Testis (tissue), 5 donors: ENCODE measurements at places on chromosomes 7 and 10.

GRCh38 chr10:80530251-80530650 lies 7.5 kb upstream of the SH2D4B start:
- DNase-seq, result no peak

GRCh38 chr7:75971309-75971960 lies 23.0 kb downstream of the TMEM120A start:
- DNase-seq, result no peak

DNA sequence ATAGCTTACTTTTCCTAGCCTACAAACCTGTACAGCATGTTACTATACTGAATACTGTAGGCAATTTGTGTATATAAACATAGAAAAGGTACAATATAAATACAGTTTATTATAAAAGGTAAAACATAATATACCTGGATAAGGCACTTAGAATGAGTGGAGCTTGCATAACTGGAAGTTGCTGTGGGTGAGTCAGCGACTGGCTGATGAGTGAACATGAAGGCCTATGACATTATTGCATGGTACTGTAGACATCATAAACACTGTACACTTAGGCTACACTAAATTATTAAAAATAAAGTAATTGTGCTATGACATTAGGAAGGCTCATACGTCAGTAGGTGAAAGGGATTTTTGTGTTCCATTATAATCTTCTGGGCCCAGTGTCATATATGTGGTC lies 228.8 kb downstream of the HDAC9 start:
- DNase-seq, result no peak

DNA sequence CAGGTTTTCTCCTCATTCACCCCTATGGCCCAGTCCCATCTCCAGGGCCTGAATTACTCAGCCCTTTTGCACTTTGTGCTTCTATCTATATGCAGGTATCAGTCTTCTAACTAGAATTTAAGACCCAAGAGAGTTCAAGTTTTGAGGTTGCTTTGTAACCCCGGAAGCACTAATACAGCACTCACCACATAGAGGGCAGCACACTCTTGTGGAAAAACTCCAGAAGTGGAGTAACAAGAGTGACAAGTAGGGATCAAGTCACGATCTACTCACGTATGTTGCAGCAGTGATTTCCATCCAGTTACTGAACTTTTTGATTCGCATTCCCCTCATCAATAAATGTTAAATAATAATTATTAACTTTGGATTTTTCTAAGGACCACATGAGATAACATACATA lies 151.0 kb downstream of the CHCHD3 start:
- peak; percentile 25 for DNase-seq

DNA sequence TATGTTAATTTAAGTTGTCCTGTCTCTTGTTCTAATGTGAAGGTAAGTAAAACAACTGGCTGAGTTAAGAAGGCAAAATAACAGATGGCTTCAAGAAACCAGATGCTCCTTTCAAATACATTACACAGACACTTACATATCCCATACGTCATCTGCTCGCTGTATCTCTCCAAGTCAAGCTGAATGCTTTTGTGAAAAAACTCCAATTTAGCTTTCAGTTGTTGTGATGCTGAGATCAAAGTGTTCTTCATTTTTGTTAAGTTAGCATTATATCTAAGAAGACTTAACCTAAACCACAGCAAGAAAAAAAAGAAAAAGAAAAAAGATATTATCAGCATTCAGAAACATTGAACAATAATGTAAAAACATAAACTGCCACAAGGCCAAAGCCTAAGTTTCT lies 18.5 kb upstream of the ERLIN1 start:
- no peak for DNase-seq

- peak; percentile 75 for DNase-seq
Observed at GRCh38 chr10:102347236-102347828, 48.2 kb upstream of the NFKB2 start.

DNA sequence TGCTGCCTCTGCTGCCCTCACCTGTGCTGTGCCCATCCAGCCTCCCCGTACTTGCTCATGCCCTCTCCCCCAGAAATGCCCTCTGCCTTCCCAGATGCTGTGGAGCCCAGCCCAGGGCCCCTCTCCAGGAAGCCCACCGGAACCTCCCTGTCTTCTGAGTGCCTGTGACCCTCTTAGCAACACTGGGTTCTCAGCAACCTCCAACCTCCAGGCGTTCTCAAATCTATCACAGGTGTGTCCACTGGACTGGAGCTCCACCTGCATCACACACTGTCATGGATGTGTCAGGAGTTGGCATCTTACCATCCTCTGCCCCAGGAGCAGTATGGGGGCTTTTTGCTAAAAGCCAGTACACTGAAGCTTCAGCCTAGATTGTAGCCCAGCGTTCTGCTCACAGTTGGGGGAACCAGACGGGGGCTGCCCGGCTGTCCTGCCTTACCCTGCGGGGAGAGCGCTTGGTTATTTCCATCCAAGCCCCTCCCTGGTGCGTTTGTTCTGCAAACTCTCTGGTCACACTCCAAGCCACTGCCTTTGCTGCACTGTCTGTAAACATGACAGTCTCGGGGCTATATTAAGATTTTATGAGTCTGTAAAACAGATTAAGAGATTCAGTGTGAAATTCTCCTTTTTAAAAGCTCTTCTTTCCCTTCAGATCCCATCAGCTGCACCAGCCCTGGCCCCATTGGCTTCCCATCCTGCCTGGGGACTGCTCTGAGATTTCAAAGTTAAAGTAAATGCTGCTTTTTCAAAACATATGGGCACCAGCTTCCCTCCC lies 71.3 kb upstream of the CPXM2 start:
- no peak for DNase-seq

- DNase-seq, result no peak
Observed at GRCh38 chr10:127923646-127924045, 16.7 kb downstream of the PTPRE start.

- DNase-seq, result peak; percentile 49
Observed at GRCh38 chr10:50605269-50605950, 18.3 kb downstream of the SGMS1 start.

DNA sequence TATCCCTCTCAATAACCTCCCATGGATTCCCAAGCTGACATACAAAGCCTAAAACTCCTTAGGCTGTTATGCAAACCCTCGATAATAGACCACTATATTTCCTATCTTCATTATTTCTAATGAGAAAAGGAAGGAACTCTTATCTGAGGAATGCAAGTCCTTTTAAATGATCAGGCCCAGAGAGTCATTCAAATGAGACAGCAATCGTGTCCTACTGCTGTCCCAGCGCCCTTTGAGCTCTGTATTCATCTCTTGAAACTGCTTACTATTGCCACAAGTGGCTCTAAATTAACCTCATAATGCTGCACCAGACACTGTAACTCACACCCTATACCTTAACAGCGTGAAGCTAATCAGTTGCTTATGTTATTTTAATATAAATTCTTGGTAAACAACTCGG lies 182.1 kb upstream of the NAMPT start:
- no peak for DNase-seq

- DNase-seq, result no peak
Observed at GRCh38 chr7:12987238-12987637, 299.8 kb downstream of the ARL4A start.

DNA sequence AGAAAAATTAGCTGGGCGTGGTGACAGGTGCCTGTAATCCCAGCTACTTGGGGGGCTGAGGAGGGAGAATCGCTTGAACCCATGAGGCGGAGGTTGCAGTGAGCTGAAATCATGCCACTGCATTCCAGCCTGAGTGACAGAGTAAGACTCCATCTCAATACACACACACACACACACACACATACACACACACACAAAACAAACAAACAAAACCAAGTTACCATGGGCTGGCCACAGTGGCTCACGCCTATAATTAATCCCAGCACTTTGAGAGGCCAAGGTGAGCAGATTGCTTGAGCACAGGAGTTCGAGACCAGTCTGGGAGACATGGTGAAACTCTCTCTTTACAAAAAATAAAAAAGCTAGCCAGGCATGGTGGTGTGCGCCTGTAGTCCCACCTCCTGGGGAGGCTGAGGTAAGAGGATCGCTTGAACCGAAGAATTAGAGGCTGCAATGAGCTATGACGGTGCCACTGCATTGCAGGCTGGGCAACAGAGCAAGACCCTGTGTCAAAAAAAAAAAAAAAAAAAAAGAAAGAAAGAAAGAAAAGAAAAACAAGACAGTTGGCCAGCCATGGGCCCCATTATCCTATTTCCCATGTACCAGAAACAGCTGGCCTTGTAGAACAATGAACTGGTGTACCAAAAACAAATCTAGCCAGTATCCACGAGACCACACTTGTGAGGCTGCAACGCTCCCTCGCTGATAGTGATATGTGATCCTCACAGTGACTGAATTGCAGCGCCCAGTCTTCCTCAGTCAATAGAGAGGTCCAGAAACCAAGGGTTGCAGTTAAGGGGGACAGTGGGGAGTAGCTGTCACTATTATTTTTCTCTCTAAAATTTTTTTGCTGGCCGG lies 6.6 kb upstream of the AGFG2 start:
- no peak for DNase-seq

GRCh38 chr10:3619241-3619640 lies 165.8 kb downstream of the KLF6 start:
- DNase-seq, result no peak

GRCh38 chr7:49483142-49483541 lies 290.3 kb upstream of the VWC2 start:
- DNase-seq, result peak; percentile 40

GRCh38 chr10:19500959-19501358 lies 315.3 kb upstream of the PLXDC2 start:
- no peak for DNase-seq

DNA sequence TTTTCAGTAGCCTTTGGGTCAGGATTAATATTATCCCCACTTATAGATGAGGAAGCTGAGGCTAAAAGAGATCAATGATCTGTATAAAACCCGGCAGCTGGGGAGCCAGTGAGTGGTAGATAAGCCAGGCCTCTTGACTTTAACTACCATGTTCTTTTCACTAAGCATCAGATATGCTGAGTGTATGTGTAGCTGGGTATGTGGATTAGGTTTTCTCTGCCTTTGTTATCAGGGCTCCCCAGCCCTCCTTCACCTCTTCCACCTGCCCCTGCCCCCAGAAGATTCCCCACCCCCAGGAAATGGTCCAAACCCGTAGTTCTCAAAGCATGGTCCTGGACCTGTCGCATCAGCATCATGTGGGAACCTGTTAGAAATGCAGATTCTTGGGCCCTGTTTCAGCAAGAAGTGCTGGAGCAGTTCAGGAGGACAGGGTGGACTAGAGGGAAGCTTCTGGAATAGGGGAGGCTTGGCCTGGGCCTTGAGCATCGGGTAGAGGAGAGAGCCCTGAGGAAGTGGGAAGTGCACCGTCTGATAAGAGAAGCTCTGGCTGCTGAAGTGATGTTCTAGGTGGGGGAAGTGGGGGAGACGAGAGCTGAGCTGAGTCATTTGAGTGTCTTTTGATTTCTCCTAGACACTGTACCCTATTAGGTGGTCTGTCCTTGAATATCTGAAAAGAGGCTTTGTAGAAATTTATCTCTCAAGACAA lies 101.3 kb downstream of the HIF1AN start:
- DNase-seq, result no peak

DNA sequence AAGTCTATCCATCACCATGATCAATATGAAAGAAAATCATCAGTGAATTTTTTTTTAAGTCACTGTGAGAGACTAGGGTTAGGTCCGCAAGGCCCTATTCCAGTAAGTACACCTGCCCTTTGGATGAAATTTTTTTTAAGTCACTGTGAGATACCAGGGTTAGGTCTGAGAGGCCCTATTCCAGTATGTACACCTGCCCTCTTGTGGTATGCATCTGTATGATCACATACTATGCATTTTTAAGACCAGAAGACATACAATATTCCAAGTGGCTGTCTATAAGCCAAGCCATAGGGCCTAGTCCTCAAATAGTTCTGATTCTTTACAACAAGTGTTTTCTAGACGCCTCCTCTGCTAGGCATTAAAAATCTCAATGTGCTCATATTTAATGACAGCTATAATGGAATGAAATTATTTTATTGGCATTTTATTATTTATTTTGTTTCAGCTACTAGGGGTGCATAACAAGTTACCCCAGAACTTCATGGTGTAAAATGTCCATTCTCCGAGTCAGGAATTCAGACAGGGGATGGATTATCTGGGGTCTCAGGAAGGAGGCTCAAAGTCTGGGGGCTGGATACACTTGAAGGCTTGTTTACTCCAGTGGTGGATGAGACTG lies 53.1 kb downstream of the TEX36 start:
- DNase-seq, result no peak

DNA sequence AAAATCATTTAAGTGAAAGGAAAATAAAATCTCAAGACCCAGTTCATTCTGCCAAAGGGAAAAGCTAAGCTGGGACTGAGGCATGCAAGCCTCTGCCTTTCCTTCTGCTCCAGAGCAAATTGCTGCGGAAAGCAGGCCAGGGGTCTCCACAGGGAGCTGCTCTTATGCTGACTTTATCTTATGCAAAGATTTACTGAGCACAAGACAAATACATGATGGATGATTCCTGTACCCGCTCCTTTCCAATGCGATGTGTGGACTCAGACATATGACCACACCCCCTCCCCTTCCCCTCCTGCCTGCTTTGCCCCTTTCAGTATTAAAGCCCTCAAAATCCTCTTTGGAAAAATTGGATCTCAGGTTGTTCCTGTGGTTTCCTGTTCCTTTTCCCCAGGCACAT lies 74.2 kb upstream of the INSIG1 start:
- no peak for DNase-seq

DNA sequence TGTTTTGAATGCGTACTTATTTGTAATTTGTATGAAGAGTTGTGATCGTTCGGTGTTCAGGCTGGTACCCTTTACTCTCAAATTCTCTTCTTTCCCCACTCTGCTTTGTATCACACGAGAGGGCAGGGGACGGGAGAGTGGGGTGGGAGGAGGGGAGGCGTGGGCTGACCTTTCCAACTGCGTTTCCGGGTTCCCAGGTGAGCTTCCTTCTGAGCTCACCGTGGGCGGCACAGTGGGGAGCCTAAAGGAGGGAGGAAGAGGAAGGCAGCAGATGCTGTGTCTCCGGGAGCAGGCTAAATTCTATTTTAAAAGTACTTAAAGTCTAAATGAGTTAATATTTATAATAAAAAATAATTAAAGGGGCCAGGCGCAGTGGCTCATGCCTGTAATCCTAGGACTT lies 7.4 kb upstream of the XRCC2 start:
- no peak for DNase-seq

DNA sequence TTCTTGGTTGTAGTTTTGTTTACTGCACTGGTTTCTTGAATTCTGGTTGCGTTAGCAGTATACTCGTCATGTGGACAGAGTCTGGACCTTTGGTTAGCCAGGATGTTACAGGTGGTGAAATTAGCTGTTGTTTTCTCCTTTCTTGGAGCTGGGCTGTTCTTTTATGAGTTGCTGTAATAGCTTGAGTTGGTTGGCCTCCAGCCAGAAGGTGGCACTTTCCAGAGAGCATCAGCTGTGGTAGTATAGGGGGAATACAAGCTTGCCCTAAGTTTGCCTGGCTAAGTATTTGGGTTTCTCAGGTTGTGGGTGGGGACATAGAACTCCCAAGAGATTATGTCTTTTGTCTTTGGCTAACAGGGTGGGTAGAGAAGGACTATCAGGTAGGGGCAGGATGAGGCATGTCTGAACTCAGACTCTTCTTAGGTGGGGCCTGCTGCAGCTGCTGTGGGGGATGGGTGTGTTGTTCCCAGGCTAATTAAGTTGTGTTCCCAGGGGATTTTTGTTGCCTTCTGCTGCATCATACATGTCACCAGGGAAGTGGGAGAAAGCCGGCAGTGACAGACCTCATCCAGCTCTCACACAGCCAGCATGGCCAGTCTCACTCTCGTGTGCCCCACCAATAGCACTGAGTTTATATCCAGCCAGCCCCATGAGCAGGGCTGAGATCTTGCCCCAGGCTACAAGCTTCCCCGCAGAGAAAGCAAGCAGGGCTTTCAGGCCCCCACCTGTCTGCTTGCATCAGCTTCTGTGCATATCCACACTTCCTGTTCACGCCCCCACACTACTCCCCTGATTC lies 246.7 kb upstream of the TPK1 start:
- no peak for DNase-seq

- no peak for DNase-seq
Observed at GRCh38 chr10:15461353-15462108, 90.4 kb upstream of the FAM171A1 start.
